Esophagus mucosa (tissue), 1 donor: ENCODE measurements at places on chromosomes 3 and 15.

DNA sequence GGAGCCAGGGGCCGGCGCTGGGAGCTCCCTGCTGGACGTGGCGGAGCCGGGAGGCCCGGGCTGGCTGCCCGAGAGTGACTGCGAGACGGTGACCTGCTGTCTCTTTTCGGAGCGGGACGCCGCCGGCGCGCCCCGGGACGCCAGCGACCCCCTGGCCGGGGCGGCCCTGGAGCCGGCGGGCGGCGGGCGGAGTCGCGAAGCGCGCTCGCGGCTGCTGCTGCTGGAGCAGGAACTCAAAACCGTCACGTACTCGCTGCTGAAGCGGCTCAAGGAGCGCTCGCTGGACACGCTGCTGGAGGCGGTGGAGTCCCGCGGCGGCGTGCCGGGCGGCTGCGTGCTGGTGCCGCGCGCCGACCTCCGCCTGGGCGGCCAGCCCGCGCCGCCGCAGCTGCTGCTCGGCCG is 1.5 kb downstream of the SMAD6 start:
- ATAC-seq = no peak

- ATAC-seq = no peak
Measured at GRCh38 chr3:119297169-119297568, 3.0 kb downstream of the ARHGAP31 start.

DNA sequence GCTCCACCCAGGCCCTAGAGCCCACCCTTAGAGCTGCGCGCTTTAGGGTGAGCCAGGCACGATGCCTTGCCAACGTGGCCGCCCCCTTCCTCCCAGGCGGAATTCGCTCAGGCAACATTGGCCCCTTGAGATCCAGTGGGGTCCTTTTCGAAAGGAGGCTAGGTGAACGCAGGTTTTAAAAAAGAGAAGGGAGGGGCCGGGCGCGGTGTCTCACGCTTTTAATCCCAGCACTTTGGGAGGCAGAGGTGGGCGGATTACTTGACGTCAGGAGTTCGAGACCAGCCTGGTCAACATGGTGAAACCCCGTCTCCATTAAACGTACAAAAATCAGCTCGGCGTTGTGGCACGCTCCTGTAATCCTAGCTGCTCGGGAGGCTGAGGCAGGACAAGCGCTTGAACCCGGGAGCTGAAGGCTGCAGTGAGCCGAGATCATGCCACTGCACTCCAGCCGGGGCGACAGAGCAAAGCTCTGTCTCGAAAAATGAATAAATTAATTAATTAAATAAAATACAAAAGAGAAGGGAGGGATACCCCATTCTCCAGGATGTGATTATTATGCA is 984 bp upstream of the RPP25 start:
- no peak for ATAC-seq

DNA sequence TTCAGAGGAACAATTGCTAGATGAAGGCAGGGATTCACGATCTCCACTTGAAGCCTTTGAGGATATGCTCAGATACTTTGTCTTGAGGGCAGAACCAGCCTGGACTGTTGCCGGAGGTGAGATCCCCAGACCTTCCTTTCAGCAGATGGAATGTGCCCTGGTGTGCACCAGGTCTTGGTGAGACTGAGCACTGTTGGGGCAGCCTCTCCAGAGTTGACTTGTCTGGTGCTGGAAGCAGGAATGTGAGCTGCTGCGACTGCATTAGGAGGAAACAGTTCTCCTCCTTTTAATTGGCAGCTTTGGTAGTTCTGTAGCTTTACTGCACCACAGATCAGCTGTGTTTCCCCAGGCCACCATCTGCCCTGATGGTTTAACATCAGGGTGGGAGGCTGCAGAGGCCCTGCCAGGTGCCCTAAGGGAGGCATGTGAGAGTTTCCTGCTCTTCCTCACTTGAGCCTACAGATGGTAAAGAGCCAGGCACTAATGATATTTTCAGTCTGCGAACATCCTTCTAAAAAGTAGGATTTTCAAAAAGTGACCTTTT is 58.5 kb downstream of the CTDSPL start:
- ATAC-seq = no peak

DNA sequence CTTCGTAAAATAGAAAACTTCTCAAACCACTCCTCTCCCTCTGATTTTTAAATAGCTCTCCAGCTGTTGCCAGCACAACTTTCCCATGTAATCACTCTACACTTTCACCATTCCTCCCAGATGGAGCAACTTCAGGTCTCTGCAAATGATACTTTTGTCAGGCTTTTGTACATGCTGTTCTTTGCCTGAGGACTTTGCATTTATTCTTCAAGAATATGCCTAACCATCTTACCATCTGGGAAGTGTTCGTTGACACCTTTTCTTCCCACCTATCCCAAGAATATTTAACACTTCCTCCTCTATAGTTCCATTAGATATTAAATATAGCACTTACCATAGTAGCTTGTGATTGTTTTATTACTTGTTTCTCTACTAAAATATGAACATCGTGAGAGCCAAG is 703.7 kb downstream of the CADM2 start:
- no peak for ATAC-seq

DNA sequence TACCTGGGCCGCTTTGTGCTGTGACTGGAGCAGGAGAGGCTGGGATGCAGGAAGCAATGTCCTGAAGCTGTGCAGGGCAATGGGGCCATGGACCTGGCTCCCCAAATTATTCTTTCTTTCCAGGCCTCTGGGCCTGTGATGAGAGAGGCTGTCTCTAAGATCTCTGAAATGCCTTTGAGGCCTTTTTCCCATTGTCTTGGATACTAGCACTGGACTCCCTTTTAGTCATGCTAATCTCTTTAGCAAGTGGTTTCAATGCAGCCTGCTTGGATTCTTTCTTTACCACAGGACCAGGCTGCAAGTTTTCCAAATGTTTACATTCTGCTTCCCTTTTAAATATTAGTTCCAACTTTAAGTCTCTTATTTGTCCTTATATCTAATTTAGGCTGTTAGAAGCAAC is 64.8 kb upstream of the SGO1 start:
- ATAC-seq = no peak

DNA sequence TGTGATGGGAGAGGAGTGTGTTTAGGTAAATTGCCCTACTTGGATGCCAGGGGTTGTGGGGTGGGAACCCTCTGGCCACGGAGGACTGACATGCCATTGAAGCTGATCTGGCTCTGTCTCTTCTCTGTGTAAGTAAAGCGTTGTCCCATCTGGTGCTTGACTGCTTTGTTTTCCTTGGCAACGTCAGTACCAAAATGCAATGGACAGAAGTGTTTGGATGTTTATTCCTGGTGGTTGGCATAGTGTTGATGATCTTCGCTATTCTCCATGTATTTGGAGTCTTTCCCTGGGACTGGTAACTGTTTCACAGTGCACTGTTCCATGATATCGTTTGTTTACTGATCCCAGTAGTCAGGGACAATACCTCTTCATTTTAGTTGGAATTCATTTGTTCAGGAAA is 130.5 kb upstream of the MCTP2 start:
- ATAC-seq = no peak

DNA sequence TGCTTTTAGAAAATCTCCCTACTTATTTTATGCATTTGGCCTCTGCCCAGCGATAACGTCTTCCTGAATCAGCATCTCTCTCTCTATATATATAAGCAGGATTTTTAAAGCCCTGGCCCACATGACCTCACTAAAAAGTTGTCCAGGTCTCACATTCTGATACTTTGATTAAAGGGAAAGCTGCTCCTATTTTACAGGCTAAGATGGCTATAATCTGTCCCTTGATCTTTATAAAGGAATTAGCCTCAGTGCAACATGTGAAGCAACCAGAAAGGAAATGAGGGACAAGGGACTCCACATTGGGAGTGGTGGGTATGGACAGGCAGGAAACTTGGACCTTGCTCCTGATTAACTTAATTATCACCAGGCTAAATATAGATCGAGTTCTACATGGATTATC is 25.6 kb upstream of the MUC13 start:
- no peak for ATAC-seq

DNA sequence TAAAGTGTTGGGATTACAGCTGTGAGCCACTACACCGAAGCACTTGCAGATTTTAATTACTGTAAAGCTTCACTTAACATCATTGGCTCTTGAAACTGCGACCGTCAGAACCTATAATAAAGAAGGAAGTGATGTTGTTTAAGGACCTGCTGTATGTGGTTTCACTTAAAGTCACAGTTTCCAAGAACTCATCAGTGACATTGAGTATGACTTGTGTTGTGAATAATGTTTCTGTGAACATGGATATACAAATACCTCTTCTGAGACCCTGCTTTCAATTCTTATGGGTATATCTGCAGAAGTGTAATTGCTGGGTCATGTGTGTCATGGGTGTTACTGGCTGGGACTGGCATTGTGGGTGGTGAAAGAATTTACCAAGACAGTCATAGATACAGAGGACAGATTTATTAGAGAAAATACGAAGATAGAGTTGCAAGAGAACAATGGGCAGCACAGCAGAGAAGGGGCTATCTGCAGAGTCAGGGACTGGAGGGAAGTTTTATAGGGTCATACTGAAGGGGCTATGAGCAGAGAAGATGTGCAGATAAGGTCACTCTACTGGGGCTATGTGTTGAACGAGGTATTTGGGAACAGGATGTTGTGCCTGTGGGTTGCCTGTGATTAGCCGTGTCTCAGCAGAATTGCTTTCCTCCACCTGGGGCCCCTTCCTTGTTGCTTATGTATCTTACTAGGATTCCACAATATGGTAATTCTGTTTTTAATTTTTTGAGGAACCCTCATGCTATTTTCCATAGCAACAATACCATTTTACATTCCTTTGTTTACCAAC is 4.5 kb downstream of the NDUFB5 start:
- ATAC-seq = no peak
